Stimulated activated CD8-positive, alpha-beta memory T cell treated with anti-CD3 and anti-CD28 coated beads, Interleukin-4, amount 100 ng/mL, for 1 hour (primary cell): ENCODE measurements at places on chromosomes 13 and 19.
A peak's percentile ranks its signal among the peaks of the same experiment; 100 is the strongest.

DNA sequence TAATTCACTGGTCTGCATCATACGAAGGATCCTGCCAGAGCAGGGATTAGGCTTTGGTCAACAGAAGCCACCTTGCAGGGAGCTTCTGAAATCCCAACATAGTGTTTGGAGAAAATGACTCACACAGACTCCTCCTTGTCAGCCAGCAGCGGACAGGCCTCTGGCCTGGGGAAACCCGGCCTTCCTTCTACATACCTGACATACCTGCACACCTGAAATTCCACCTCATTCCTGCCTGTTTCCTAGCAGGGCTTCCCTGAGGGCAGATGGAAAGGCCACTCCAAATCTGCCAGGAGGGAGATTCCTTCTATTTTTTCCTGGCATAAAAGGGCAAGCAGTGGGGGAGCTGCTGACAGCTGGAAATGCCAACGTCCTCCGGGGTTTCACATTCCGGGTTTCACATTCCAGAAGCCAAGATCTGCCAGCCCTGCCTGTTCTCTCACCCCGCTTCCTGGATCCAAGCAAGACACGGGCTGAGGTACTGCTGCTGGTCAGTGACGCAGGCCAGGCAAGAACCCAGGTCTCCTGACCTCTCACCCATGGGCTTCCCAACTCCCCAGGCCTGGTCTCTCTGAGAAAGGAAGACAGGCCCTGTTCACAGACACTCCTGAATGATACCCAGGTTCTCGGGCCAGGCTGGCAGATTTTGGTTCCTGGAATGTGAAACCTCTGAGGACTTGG, 18.2 kb upstream of the IGFL1 start:
- DNase-seq = no peak

GRCh38 chr13:49649244-49649962, 21.1 kb downstream of the ARL11 start:
- no peak for DNase-seq

DNA sequence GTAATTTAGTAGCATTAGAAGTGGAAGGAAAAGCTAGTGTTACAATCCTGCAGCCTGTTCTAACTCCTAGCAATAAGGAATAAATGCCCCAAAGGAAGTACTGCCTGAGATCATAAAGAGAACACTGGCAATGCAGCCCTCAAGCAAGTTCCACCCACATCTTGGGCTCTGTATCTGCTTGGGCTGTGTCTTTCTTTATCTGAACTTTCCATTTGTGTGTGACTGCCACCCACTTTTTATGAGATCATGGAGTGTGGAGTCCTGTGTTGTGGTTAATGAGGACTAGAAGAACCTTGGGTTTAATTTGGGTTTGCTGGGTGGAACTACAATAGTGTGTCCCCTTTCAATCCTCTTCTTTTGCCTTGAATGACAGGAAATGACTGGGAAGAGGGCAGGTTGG, 38.2 kb downstream of the RFXAP start:
- no peak for DNase-seq

- DNase-seq = peak; percentile 7
These were observed at the start of gene CAMSAP3 for GRCh38 chr19:7595466-7596133. Gene CAMSAP3, plus strand, starts transcription at chr19:7595863. Its CDS starts 140 bp downstream, at chr19:7596003.

DNA sequence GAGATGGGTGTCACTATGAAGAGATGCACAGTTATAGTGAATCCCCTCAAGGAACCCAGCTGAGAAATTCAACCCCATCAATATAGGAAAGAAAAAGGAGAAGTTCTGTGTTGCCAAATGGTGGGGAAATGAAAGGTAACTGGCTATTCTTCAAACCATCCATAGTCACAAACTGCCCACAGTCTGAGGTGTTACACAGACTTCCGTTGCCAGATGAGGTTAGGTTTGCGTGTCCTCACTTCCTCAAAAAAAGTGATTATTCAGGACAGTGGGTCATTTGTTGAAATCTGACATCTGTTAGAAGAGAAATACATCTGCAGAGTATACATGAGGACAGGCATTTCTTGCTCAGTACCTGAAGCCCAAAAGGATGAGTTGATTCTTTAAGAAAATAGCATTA, 9.0 kb downstream of the SIGLEC5 start:
- DNase-seq = no peak

- no peak for DNase-seq
These were observed 79.8 kb upstream of the NBEA start for GRCh38 chr13:34862311-34862710.

- DNase-seq = no peak
These were observed 1.8 kb downstream of the FXYD7 start for GRCh38 chr19:35144600-35145436.

DNA sequence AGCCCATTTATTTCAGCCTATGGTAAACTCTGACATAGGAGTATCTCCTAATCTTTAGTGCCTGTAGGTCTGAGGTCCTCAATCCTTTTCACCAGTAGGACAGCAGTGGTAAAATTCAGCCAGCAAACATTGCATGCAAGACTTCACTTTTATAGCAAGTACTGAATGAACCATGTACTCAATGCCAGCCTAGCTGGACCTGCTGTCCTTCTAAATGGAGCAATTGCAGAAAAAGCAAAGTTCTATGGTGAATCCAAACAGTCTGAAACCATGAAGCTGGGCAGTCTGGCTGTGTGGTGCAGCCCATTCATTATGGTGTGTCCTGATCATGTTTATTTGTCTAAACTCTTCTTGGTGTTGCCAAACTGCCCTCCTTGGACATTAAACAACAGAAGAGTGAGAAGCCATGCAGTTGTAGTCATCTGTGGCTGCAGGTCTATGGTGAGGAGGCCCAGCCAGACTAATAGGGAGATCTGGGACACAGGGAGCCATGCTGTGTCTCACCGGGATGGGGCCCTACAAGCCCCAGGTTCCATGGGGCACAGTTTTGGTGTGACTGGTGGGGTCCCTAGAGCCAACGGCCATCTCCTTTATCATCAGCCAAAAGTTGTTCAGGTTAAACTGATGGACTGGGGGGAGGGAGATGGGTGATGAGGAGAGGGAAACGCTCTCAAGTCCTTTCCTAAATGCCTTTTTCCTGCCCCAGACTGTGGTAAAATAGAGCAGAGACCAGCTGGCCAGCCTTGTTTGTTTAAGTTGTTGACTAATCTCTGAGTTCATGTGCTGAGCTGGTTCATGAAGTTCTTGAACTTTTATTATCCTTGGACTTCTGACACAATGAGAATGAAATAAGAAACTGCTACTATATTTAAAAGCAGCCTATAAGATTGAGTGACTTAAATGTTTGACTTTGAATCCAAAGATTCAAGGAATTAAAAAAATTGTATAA, 20.6 kb upstream of the TNFSF11 start:
- no peak for DNase-seq

GRCh38 chr13:112888238-112889111, 80.5 kb upstream of the MCF2L start:
- DNase-seq = no peak

- DNase-seq = no peak
These were observed 91.7 kb downstream of the SERP2 start for GRCh38 chr13:44465318-44465717.

DNA sequence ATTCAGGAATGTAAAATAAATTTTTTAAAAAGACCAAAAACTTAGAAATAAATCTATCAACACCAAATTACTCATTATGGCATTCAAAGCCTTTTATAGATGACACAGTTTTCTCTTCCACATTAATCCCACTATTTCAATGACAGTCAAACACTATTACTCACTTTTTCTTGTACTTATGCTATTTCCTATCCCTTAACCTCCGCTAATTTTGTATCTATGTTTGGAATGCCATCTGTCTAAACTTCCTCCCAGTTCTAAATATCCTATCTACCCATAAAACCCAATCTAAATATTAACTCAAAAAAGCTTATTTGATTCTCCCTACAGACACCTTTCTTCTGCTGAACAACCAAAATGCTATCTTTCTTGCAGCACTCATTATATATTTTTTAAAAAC, 203.5 kb downstream of the ENOX1 start:
- no peak for DNase-seq

GRCh38 chr19:36009220-36009619, 607 bp upstream of the SYNE4 start:
- DNase-seq = no peak

GRCh38 chr19:22619371-22619770, 14.8 kb upstream of the ZNF492 start:
- no peak for DNase-seq

- DNase-seq = no peak
These were observed 38.2 kb downstream of the NFIC start for GRCh38 chr19:3404324-3405260.

DNA sequence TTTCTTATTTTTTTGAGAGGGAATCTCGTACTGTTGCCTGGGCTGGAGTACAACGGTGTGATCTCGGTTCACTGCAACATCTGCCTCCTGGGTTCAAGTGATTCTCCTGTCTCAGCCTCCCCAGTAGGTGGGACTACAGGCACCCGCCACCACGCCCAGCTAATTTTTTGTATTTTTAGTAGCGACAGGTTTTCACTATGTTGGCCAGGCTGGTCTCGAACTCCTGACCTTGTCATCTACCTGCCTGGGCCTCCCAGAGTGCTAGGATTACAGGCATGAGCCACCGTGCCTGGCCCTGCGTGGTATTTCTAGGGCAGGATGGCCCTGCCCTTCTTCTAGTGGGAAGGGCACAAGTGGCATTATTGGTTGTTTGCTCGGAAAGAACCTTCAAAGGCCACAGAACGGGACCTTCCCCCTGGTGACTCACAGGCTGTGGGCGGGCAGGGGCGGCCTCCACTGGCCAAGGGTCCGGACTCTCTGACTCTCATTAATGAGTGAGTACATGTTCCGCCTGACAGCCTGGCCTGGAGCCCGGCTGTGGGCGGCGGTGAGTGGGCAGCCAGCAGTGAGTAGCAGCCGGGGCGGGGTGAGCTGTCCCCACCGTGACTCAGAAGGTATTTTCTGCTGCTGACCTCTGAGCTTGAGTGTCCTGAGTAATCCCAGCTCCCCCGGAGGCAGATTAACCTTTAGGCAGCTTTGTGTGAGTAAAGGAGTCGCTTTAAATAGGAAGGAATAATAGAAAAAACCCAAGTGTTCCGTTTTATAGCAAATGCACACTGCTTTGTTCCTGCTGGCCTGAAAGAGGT, 5.1 kb downstream of the DOT1L start:
- peak; percentile 45 for DNase-seq

DNA sequence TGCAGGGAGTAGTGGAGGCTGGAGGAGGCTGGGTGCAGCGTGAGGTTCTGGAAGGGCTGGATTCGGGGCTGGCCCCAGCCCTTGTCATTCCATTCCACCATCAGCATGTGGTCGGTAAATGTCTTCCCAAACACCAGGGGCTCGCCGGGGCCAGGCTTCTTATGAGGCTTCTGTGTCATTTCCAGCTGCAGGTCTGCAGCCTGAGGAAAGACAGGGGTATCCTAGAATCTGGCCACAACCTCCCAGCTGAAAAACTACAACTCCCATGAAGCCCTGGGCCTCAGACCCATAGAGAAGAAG, 4.4 kb downstream of the BCAT2 start:
- no peak for DNase-seq

DNA sequence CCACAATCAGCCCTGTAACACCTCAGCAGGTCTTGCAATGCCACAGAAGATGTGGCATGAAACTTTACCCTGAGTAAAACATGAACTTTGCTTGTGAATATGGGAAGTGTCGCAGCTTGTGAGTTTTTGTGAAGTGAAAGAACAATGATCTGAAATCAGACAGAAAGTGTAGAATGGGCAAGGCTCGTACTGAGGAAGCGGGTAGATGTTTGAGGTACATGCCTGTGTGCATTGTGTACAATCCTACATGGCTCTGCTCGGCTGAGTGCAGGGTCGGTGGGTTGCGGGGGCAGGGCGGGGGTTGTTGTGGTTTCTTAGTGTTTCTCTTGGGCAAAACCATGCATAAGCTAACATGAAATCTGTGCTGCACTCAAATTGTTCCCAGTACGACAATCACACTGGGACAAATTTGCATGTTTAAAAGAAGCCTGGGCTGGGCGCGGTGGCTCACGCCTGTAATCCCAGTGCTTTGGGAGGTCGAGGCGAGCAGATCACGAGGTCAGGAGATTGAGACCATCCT, 1.1 kb downstream of the NLRP13 start:
- no peak for DNase-seq

DNA sequence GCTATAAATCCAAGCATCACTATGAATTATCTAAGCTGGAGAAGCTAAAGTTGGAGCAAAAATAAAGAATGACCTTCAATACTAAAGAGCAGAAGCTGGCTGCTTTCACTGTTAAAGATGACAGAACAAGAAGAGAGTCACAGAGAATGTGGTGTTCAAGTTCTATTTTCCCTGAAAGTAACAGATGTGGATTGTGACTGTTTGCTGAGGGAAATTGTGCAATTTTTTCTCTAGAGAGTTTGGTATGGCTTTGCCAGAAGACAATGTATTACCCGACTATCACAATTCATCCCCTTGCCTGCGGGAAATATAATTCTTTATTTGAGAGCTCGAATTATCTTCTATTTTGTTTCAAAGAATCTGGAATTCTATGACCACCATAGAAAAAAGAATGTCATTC, 83.1 kb downstream of the TNFSF13B start:
- DNase-seq = no peak

DNA sequence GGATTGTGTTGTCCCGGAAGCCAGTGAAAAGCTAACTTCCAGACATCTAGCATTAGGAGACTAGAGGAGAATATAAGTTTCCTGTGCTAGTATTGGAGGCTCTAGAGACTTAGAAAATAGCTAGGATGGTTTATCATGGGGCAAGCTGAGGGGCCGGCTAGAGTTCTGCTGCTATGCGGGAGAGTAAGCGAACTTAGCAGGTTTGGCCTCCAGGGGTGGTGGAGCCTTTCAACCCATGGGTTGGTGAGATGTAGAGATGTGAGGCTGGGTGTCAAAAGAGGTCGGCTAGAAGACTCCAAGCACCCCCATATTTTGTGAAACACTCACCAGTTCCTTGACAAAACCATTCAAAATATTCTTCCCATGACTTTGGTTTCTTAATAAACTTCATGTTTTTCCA, 4.4 kb downstream of the SULT2A1 start:
- no peak for DNase-seq

GRCh38 chr19:5661483-5661882, 18.8 kb downstream of the MICOS13 start:
- DNase-seq = no peak

- DNase-seq = no peak
These were observed 7.1 kb upstream of the DPP9 start for GRCh38 chr19:4730740-4731171.

- no peak for DNase-seq
These were observed 102.2 kb upstream of the TUBA3C start for GRCh38 chr13:19283836-19284235.

- no peak for DNase-seq
These were observed 106.1 kb downstream of the DHRS12 start for GRCh38 chr13:51697855-51698254.

DNA sequence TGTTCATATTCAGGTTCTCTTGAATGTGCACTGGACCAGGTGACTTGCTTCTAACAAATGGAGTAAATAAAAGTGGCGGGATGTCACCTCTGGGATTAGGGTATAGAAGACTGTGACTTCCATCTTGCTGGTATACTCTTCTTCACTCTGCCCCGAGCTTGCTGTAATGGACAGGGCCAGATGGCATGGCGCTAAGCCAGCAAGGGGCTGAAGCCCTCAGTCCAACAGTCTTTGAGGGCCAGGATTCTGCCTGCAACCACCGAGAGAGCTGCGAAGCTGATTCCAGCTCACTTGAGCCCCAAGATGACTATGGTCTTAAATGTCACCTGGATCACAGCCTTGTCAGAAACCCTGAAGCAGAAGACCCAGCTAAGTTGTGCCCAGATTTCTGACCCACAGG, 600.0 kb downstream of the FGF9 start:
- no peak for DNase-seq
